Activated CD8-positive, alpha-beta T cell treated with anti-CD3 and anti-CD28 coated beads, Interleukin-2, amount 10 ng/mL, durations not matched to agents 7 days and 5 days (primary cell): ENCODE measurements at places on chromosomes 12 and 14.

GRCh38 chr14:56187736-56188135, 69.5 kb downstream of the PELI2 start:
- no peak for DNase-seq

DNA sequence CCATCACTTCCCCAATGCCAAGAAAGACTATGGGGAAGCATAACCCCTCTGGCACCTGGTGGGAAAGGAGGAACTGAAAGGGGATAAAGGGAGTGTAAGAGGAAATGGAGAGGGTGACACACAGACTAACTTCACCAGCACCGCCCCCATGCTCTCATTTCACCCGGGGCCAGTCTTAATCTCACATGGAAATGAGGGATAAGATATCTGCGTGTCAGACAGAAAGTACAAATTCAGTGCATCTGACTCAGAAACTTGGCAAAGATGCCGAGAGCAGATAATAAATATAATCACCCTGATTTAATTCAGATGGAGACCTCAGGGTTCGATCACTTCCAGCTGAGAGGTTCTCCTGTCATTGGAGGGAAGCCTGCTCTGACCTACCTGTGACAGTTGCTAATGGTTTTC, 191.6 kb downstream of the DUSP6 start:
- no peak for DNase-seq

GRCh38 chr12:26399381-26399780, 204.0 kb downstream of the SSPN start:
- DNase-seq: no peak

DNA sequence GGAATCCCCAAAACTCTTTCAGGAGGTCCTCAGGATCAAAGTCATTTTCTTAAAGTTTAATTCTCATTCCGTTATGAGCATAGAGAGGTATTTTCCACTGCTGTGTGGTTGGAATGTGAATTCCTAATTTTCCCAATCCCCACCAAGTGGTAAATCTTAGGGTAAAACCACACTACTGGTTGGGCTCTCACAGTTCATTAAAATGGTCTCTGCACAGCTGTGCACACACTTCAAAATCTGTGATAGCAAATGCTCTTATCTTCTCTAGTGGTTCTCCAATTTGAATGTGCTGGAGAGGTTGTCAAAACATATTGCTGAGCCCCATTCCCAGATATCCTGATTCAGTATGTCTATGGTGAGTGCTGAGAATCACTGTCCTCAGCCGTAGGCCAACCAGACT, 189.1 kb downstream of the BMP4 start:
- DNase-seq: no peak

DNA sequence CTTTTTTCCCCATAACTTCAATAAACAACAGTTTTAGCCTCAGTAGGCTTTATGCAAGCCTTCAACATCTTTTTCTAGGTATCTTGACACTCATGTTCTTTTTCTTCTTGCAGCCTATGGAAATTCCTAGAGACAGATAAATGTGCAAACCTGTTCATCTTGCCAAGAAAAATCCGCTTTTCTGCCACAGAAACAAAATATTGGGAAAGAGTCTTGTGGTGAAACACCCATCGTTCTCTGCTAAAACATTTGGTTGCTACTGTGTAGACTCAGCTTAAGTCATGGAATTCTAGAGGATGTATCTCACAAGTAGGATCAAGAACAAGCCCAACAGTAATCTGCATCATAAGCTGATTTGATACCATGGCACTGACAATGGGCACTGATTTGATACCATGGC, 295.9 kb downstream of the ZFP36L1 start:
- no peak for DNase-seq

DNA sequence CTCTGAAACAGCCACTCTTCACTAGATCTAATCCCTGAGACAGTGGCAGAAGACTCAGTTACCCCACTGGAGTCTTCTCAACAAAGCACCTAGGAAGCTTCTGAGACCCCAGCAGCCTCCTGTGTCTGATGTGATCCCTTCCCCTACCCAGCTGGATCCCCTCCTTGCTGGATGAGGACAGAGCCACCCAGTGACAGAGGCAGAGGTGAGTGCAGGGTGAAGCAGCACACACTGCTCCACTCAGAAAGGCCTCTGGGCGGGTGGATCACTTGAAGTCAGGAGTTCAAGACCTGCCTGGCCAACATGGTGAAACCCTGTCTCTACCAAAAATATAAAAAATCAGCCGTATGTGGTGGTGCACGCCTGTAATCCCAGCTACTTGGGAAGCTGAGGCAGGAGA, 2.7 kb downstream of the SPRYD3 start:
- no peak for DNase-seq

- no peak for DNase-seq
Measured at GRCh38 chr12:128163086-128163485, 103.9 kb upstream of the TMEM132C start.

- no peak for DNase-seq
Measured at GRCh38 chr14:89255852-89256251, 161.2 kb downstream of the FOXN3 start.

DNA sequence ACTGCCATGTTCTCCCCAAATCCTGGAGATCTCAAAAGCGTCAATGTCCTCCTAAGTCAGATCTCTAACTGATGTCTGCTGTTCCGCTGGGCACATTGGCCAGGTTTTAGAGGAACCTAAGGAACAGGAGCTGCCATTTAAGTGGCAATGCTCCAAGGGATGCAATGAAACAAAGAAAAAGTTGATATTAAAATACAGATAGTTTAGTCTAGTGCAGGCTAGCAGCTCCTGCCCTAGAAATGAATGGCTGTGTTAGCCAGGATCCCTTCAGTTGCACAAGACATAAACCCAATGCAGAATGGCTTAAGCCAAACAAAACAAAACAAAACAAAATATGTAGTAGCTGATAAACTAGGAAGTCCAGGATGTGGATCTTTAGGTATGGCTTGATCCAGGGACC, 144.1 kb downstream of the HMGA2 start:
- no peak for DNase-seq

GRCh38 chr12:128920468-128920867, 67.2 kb downstream of the GLT1D1 start:
- no peak for DNase-seq

GRCh38 chr14:102197317-102197853, 57.7 kb downstream of the WDR20 start:
- no peak for DNase-seq
